ENCODE measurements at places on chromosomes 3 and 15.

DNA sequence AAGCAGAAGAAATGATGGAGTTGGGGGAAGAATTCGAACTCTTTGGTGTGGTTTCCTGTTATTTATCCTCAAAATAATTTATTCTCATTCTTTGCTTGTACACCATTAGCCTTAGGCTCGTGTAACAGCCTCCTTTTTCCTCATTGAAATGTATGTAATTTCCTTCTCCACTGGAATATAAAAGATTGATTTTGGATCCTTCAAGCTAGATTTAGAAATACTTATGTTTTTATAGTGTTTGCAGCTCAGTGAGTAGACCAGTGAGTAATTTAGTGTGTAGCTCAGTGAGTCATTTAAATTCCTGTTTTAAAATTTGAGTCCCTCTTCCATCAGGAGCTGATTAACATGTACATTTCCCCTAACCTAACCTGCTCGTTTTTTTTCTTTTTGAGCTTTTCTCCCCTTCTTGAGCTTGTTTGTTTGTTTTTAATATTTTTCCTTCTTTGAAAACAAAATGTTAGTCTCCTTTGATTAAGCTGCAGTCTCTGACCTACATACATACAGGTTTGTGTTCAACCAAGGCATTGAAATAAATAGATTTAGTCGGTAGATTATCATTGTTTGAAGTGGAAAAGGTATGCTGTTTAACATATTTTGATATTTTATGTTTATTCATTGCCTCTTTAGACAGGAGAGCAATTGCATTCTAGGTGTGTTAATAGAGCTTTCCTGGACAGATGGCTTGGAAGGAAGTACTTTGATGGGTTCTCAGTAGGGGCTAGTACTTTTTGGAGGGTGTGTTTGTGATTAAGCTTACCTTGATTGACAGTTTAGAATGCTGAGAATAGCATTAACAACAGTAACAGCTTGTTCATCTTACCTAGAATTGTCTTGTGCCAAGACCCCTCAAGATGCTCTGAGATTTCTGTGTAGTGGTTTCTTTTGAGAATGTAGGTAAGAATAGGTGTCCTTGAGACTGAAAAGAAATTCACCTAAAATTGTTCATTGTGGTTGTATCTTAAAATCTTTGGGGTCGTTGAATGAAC is 5.9 kb downstream of the USP3 start:
- peak; percentile 78 for DNase-seq

DNA sequence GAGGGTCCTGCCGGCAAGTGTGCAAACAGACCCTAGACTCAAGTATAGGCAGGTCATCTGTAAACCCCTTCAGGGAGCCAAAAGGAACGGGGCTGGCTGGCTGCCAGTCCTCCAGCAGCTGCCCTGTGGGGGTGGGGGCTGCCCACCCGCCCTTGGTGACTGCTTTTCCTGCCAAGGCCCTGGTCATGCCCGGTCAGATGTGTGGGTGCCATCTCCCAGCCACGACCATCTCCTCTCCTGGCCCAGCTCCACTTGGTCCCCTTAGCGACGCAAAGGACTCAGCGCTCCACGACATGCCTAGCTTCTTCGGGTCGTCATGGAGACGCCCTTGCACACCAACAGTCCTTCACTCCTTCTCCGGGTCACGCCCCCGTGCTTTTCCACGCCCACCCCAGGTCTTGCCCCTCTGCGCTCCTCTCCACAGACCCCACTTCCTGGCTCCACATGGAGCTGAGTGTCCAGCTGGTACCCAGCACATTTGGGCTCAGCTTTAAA is 2.4 kb downstream of the MUC4 start:
- no peak for DNase-seq

DNA sequence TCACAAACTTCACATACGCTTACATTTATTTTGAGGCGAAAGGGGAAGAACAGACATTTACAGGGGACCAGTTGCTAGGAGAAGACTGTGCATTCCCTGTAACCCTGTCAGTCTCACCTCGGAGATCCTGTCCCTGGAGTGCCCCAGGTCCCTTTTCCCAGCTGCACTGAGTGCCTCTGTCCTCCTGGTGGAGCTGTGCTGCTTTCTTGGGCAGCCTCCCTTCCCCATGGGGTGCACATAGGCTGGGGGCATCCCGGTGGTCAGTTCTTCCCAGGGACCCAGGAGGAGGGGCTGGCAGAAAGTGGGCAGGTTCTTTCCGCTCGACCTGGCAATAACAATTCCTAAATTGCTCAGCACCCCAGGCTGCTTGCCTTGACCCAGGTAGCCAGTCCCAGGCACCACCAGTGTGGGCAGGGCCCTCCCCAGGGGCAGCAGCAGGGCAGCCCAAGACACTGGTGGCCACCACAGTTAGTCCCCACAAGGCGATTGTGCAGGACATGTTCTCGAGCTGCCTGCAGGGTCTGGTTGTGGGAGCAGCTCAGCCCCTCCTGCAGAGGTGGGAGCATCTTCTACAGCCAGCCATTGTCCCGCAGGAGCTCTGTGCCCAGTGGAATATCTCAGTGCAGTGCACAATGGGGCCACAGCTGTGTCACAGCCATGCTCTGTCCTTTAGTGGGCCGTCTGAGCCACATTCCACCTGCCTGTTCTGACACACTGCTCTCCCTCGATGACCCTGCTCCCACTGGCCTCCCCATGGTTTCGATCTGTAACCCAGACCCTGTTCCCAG is 36.3 kb downstream of the APBA2 start:
- no peak for DNase-seq

- DNase-seq = no peak
Observed at GRCh38 chr15:76968306-76968705, 26.6 kb upstream of the PSTPIP1 start.

- DNase-seq = no peak
Observed at GRCh38 chr3:73710340-73710739, 85.6 kb upstream of the PDZRN3 start.

GRCh38 chr3:176920766-176921160 is 276.5 kb downstream of the TBL1XR1 start:
- no peak for DNase-seq

DNA sequence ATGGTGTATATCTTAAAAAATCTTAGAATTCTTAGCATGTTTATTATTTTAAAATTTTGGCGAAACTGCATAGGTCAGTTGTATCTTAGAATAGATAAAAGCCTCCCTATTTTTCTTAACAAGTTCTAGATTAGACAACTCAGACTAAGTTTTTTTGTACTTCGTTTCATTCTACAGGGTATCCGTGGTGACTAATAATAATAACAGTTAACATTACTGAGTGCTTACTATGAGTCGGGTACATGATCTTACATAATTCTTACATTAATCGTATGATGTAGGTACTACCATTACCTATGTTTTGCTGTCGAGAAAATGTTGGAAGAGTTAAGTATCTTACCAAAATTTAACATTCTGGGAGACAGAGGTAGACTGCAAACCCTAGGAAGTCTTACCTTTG is 60.7 kb downstream of the UBE2E2 start:
- peak; percentile 78 for DNase-seq

- peak; percentile 62 for DNase-seq
Observed at GRCh38 chr15:99014803-99015697, 7.5 kb upstream of the PGPEP1L start.

DNA sequence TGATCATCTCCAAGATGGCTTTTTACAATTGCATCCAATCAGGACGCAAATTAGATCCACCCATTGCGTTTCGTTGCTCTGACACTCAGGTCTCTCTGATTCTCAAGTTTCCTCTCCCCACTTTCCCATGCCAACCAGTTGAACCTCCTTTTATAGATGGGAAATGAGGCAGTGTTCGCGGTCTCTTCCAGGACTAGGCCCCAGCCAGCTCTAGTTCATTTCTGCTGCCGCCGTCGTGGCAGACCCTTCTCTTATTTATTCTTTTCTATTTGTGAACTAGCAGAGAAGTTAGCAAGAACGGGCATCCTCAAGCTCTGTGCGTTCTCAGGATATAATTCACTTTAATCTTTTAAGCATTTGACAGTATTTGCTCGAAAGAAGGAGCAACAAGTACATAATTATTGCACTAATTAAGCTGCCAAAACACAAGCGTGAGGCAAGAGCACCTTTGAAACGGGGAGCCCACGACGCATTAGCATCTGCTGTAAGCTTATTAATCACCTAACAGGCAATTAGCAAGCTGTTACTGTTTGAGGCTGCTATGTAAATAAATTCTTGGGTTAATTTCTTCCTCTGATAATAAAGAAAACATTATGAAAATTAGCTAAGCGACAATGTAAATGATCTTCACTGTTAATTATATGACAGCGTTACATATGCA is 246.4 kb upstream of the TLE3 start:
- no peak for DNase-seq

DNA sequence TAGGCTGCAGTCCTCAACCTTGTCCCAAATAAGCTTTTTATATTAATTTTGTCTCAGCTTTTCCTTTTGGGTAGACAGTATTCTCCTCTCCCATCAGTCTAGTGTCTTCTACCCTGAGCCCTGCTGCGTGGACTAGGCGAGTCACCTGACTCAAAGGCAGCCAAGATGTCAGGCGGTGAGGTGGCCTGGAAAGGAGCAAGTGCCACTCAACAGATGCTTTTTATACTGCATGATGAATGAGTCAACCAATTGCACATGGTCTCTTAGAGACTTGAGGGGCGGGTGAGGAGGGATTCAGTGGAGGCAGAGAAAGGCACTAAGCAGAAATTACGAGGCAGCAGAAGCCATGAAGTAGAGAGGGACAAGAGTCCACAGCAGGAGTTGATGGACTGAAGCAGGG is 95.9 kb downstream of the FRMD4B start:
- no peak for DNase-seq
